Stimulated activated CD4-positive, alpha-beta T cell treated with anti-CD3 and anti-CD28 coated beads, Interleukin-15, amount 100 ng/mL, for 24 hours (primary cell): ENCODE measurements at places on chromosomes 1 and 21.
A peak's percentile ranks its signal among the peaks of the same experiment; 100 is the strongest.

DNA sequence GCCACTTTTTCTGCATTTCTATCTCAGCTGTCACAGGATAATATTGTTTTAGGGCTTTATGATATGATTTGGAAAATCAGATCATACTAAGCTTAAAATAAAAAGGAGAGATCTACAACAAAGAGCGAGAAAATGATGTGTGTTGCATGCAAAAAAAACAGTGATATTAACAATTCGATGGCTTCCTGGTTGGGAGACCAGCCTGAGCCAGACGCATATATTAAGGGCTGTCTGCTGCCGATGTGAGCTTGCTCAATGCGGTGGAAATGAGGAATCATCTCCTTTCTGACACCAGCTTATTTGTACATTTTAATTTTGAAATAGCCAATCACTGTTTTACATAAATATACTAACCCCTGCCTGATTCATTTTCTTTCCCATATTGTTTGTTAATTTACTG lies 862.6 kb downstream of the USP25 start:
- no peak for DNase-seq

GRCh38 chr1:92329347-92330129 lies 30.7 kb downstream of the RPAP2 start:
- no peak for DNase-seq

DNA sequence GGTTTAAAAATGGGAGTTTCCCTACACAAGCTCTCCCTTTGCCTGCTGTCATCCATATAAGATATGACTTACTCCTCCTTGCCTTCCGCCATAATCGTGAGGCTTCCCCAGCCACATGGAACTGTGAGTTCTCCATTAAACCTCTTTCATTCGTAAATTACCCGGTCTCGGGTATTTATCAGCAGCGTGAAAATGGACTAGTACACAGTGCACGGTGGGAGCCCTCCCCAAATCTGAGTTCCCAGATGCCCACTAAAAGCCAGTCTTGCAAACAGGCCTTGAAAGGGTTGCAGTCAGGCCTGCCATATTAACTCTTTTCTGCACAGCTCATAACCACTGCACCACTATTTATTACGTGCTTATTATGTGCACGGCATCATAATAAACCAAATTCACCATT lies 400.9 kb downstream of the PRDM2 start:
- no peak for DNase-seq

DNA sequence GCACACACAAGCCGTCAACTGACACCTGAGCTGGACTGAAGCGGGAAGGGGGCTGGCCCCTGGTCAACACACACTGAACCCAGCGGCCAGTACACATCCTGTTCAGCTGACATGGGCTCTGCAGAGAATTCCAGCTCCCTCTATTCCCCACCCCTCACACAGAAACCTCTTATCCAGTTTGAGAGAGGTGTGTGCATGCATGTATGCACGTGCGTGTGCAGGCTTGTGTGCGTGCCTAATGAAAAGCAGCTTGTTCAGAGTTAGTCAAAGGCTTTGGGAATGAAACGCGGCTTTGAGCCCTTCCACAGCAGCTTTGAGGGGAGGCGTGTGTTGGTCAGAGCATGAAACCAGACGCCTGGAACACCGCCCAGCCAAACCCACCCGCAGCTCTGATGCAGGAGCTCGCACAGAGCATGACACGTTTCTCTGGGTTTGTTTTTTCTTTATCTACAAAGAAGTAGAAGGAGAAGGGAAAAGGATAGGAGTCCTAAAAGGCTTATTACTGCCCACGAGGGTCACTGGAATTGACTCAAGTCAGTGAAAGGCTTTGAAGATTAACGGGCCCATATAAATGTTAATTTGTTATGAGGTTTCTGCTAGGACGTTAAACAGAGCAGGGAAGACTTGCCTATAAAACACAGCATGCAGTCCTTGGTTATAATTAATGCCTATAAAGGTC lies 184.2 kb downstream of the ETS2 start:
- DNase-seq, result no peak

- DNase-seq, result no peak
These were observed 72.6 kb downstream of the MDM4 start for GRCh38 chr1:204588826-204589225.

DNA sequence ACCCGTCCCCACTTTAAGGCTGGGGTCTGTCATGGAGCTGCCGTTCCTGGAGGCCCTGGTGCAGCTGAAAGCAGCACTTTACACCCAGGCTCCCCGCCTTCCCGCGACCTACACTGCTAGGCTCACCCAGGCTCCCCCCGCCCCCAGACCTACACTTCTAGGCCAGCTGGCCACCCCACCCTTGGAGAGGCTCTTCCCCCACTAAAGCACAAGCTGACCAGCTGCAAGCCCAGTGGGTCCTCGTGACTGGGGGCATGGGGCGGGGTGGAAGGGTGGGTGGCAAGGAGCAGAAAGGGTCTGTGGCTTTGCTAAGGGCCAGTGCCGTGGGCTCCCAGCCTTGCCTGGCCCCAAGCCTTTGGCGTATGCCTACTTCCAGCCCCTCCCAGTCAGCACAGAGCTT lies 9.7 kb upstream of the ARHGEF16 start:
- DNase-seq, result no peak

- DNase-seq, result no peak
These were observed 396.0 kb upstream of the USP24 start for GRCh38 chr1:55611123-55611522.

DNA sequence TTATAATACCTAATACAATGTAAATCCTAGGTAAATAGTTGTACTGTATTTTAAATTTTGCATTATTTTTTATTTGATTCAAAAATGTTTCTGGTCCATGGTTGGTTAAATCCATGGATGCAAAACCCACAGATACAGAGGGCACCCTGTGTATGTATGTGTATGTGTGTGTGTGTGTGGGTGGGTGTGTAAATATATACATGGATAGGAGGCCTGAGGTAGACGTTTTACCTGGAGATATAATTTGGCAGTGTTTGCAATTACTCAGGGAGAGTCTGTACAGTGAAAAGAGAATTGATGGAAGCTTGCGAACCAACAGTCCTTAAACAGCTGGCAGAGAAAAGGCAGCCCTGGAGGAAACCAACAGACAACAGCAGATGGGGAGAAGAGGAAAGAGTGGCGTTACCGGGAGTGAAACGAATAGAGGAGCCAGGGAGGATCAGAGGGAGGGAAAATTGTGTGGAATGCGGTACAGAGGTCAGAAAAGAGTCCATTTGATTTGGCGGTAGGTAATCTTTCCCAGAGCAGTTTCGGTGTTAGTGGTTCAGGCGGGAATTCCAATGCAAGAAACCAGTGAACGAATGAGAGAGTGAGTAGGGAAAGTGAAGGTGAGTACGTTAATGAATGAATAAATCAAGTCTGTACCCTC lies 47.9 kb upstream of the NBL1 start:
- DNase-seq, result no peak

- DNase-seq, result no peak
These were observed 891 bp downstream of the RPS6KA1 start for GRCh38 chr1:26530410-26530894.

DNA sequence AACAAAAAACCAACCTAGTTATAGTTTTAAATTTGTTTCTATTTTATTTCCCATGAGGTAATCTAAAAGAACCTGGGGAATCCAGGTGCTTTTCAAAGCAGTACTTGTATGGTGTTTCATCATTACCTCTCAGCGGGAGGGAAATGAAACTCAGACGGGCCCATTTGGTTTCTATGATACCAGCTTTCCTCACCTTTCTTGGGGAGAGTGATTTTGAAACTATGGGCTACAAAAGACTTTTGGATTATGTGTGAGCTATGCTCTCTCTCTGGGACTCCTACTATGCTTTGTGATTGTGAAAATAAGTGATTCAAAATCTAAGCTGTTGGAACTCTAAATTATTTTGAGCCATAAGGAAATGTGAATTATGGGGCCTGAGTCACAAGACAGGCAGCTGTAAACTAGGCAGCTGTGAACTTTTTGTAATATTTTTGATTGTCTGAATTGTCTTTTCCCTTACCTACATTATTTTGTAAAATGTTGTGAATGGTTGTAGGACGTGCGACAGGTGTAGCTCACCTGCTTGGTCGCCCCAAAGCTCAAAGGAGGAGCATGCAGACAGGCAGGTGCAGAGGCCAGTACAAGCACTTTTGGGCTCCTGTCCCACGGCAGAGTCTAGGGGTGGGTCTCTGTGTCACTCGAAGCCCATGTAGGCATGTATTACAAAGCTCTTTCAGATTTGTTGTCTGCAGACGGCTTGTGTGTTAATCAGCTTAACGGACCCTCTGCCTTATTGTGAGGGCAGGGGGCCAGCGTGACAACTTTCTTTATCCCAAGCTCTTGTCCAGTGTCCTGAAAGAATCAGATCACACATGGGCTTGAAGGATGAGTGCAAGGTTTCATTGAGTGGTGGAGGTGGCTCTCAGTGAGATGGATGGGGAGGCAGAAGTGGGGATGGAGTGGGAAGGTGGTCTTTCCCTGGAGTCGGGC lies 64.8 kb upstream of the BACH1 start:
- DNase-seq, result peak; percentile 55

- no peak for DNase-seq
These were observed 32.1 kb downstream of the CACNA1S start for GRCh38 chr1:201080135-201080534.

DNA sequence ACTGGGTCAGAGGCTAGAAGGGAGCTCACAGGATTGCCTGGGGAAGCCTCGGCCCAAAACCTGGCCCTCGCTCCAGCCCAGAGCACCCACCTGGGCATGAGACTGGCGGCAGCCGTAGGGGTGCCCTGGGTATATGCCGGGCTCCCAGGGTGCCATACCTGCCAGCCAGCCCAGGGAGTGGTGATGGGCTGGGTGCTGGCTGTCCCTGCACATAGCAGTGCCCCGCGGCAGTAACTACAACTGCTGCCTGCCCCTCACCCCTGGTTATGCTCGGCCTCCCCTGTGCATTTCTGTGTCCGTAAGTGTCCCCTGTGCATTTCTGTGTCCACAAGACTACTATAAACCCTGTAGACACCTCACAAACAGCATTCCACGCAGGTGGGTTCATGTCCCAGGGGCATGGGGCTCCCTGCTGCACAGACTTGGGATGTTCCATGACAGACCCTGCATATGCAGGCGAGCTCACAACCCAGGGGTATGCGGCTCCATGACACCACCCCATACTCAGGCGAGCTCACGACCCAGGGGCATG lies 5.8 kb upstream of the SPATC1L start:
- DNase-seq, result no peak

GRCh38 chr1:42674214-42674613 lies 8.0 kb upstream of the YBX1 start:
- DNase-seq, result no peak

GRCh38 chr1:234989019-234989418 lies 139.6 kb downstream of the TOMM20 start:
- DNase-seq, result peak; percentile 71

GRCh38 chr1:156704930-156705320 lies 458 bp downstream of the CRABP2 start:
- DNase-seq, result peak; percentile 70

GRCh38 chr1:119808491-119808890 lies 2.8 kb downstream of the REG4 start:
- no peak for DNase-seq

DNA sequence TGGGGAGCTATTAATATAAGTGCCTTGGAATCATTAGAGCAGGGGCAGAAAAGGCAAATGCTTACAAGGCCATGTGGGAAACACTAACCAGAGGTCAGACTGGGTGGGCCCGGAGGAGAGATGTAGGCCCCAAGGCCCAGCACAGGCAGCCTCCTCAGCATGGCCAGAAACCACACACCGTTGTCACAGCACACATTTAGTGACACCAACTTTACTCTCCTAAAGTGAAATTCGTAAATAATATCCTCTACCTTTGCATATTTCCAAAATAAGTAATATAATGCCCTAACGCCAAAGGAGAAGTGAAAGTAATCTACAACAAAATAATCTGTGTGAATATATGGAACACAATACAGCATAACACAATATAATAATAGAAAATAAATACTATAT lies 62.6 kb downstream of the KIF21B start:
- no peak for DNase-seq

- no peak for DNase-seq
These were observed 73.3 kb downstream of the HSF2BP start for GRCh38 chr21:43585924-43586413.

DNA sequence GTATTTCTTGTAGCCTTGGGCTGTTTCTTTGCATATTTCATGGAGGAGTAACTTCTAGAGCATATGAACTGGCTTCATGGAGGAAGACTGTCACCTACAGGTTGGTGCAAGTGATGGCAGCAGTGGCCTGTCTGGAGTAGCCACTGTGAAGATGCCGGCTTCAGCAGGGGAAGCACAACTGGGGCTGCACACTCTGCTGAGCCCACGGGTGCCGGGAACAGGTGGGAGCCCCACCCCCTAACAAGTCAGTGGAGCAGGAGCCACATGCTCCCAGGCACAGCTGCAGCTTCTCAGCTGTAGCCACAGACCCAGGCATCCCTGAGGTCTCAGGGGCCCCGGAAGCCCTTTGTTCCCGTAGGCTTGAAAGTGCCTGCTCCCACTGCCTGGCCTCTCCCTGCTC lies 43.2 kb upstream of the C1orf185 start:
- DNase-seq, result no peak

DNA sequence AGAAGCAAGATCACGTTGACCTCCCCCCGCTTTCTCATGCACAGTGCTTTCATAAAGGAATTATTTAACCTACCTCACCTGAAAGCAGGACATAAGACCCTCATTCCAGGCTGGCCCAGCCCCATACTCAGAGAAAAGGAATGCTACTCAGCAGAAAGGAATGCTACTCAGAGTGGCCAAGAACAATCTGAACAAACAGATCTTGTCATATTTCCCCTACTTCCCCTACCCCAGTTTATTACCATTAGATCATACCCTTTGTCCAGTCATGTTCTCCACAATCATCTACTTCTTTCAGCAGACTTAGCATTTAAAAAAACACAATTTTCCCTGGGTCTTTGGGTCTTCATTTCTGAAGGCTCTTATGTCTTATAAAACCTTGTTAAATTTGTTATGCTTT lies 89.8 kb downstream of the SLC16A1 start:
- no peak for DNase-seq

- DNase-seq, result peak; percentile 85
These were observed 25.7 kb downstream of the RAB7B start for GRCh38 chr1:205977402-205978014.

- no peak for DNase-seq
These were observed 33.4 kb upstream of the ATP1B1 start for GRCh38 chr1:169072945-169073725.

DNA sequence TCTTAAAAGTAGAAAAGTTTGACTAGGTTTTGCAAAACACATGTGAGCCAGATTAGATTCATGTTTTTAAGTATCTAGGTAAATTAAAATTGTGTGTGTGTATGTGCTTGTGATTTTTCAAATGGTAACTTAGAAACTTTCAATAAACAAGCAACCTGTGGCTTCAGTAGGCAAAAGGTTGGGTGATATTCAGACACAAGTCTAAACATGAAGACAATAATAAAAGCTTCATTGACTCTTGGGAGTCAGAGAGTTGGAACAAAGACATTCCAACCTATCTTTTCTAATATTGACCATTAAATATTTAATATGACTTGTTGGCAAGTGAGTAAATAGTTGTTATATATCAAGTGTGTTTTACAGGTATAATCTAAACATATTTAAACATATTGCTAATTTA lies 1049.6 kb upstream of the ADGRL4 start:
- no peak for DNase-seq
